ENCODE measurements at places on chromosomes 4 and X. TPM values are rescaled to one million over a fixed set of nuclear protein-coding genes. Genes with fewer than 3 reads are reported as not detected.

FAT1 gene
- 0.73 TPM for total RNA-seq

- no peak for DNase-seq
Measured at GRCh38 chr4:185931986-185932385, 120.0 kb upstream of the SORBS2 start.

HAND2 gene
- not detected for total RNA-seq

DNA sequence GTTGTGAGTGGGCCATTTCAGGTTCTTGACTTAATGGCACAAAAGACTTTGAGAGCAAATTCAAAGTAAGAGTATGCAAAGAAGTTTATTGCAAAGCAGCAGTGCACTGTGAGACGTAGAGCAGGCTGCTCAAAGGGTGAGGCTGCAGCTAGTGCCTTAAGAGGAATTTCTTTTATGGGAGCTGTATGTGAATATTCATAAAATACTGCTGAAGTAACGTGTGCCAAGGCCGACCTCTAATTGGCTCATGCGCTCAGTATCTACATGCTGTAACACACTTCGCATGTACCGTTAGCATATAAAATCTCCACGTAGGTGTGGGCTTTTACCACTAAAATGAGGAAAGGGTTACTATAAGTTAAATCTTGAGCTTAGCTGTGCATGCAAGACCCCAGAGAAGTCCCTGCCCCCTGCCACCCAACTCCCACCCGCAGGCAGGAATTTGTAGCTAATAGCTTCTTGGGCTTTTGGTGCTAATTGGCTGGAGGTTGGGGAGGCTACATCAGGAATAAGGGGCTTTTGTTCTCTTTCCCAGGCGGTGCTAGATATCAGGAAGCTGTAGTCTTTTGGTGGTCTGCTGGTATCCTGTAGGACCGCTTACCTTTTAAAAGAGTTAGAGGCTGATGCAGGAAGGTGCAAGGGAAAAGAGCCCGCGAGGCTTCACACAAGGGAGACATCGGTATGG, 47.6 kb downstream of the FSTL5 start:
- no peak for DNase-seq

DNA sequence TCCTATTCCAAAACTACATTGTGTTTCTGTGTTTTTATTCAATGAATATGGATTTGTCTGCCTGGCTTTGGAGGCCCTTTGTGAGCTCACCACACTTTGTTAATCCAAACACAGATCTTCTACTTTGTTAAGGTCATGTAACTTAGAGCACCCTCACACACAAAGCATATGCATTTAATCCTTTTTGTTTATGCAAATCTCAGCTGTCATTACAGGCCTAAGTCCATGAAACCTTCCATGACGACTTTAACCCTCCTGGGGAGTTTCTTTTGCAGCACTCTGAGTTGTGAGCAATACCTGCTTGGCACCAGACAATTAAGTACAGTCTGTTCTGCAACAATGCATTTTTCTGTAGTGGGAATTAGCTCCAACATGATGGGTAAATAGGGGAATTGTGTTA, 14.9 kb downstream of the CCSER1 start:
- DNase-seq: no peak

TMEM144 gene
- total RNA-seq: not detected

GRCh38 chr4:62359441-62360155, 1159.5 kb downstream of the ADGRL3 start:
- no peak for DNase-seq

DNA sequence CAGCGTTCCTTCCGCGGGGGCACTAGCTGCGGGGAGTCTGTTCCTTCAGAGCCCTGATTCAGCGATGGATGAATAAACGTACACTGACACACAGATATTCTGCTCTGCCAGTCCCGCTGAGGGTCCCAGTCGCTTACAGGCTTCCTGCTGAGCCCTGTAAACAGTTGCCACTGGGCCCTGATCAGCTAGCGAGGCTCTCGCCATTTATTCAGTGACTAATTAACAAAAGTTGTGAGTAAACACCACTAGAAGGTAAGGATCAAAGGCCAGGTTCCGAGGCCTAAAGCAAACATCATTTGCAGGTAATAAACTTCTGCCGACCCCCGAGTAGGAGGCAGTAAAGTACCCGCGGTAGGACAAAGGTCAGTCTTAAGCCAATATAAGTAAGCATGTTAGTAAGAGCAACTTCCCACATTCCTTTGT, 442.6 kb upstream of the GALNT7 start:
- DNase-seq: no peak

- DNase-seq: no peak
Measured at GRCh38 chr4:188722911-188723310, 583.7 kb downstream of the TRIML1 start.

COL4A5 gene
- 0.33 TPM for total RNA-seq

DNA sequence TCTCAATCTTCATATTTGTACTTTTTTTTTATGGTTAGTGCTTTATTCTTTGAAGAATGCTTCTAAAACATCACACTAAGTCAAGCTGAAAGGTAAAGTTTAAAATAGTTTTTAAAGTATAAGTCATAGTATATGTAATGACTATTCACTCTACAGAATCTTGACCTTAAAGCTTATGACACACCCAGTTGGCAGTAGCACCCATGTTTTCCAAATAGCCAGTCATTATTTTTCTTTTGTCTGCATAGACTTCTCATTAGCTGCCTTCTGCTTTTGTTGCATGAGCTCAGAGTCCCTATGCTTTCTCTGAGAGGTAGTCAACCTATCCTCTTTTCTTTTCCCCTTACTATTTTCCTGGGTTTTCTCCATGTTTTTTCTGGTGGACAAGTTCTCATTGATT, 231.5 kb downstream of the PCDH18 start:
- no peak for DNase-seq

RPS6KA6 gene
- 0.16 TPM for total RNA-seq

PRR32 gene
- not detected for total RNA-seq

- DNase-seq: no peak
Measured at GRCh38 chrX:17033225-17033624, 86.8 kb downstream of the REPS2 start.

BST1 gene
- total RNA-seq: 0.41 TPM

DNA sequence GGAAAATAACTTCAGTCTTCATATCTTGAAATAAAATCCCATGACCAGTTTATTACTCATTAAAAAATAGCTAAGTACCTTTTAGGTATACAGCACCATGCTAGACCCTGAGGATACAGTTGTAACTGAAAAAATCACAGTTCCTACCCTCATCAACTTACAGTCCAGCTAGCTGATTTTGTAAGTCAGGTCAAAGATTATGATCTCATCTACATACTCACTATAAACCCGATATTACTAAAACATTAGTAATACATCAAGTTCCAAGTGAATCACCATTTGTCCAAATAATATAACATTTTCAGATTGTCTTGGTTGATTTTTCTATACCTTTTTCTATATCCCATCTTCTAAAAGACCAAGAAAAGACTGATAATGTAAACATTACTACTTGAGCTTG, 333.9 kb downstream of the INPP4B start:
- no peak for DNase-seq

GRCh38 chr4:140642674-140643437, 74.1 kb upstream of the UCP1 start:
- DNase-seq: no peak

DNA sequence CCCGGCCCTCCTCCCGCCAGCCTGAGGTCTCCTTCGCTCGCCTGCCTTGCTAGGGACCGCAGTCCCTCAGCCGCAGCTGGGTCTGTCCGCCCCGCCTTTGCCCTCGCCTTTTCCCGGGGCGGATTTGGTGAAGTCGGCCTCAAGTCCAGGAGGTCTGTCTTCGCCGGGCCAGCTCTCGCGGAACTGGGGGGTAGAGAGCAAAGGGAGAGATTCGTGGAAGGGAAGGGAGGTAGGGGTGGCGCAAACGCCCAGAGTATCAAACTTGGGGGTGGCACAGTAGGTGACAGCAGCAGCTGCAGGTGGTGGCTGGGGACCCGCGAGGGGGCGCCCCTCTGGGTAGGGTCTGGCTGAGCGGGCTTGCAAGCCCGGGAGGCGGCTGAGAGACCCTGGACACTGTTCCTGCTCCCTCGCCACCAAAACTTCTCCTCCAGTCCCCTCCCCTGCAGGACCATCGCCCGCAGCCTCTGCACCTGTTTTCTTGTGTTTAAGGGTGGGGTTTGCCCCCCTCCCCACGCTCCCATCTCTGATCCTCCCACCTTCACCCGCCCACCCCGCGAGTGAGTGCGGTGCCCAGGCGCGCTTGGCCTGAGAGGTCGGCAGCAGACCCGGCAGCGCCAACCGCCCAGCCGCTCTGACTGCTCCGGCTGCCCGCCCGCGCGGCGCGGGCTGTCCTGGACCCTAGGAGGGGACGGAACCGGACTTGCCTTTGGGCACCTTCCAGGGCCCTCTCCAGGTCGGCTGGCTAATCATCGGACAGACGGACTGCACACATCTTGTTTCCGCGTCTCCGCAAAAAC, at the start of gene NPY2R:
Gene NPY2R, plus strand, starts transcription at position 379 of the 797 bp plus-strand sequence. CDS start 5,304 bp downstream, outside the sequence.
- no peak for DNase-seq

FDCSP gene
- total RNA-seq: not detected

DNA sequence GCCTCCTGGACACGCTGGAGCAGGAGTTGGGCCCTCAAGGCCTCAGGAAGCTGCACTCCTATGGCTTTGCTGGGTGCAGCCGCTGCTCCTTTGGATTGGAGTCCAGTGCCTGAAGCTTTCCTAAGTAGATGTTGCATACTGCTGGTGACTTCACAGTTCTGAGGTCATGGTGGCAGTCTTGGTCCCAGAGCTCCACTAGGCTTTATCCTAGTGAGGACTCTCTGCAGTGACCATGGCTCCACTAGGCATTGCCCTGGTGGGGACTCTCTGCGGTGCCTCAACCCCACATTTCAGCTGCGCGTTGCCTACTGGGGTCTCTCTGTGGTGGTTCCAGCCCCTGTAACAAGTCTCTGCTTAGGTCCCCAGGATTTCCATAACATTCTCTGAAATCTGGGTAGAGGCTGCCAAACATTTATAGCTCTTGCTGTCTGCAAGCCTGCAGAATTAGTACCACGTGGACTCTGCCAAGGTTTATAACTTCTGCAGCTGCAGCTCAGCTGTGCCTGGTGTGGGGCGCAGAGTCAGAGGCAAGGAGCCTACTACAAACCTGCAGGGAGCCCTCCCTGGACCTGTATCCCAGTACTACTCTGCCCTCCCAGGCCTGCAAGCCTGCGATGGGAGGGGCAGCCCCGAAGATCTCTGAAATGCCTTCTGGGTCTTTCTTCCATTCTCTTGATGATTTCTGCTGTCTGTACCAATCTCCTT, 46.0 kb upstream of the NFKB1 start:
- no peak for DNase-seq

GRCh38 chr4:7276515-7276914, 84.2 kb downstream of the SORCS2 start:
- DNase-seq: no peak

DNA sequence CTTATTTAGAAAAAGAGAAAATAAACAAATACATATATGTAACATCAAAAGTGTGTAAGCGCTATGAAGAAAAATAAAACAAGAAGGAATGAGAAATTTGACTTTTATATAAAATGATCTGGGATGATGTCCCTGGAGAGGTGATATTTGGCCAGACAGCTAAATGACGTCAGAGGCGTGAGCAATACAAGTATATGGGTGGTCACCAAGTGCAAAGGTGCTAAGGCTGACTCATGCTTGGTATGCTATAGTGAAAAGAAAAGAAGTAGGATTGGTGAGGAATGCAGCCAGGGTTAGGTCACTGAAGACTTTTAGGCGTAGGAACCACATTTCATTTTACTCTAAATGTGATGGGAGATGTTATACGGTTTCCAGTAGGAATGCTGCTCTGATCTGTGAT, 1049.1 kb upstream of the TENM3 start:
- no peak for DNase-seq

DNA sequence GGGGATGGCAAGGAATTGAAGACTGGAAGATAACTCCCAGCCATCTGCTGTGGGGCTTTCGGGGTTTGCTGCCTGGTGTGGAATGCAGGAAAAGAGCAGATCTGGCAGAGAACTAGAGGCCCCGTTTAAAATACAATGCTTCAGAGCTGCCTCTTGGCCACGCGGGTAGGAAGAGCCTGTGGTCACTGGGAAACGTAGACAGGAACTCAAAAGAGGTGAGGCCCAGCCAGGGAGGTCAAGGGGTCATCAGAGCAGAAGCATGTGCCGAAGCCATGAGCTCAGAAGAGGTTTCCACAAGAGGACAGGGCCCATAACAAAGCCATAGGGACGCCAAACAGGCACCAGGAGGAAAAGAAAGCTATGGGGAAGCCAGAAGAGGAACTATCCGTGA, 14.5 kb upstream of the STS start:
- DNase-seq: no peak

- no peak for DNase-seq
Measured at GRCh38 chrX:40448793-40449192, 132.0 kb upstream of the ATP6AP2 start.

GRCh38 chr4:77449171-77449570, 156.4 kb upstream of the CXCL13 start:
- DNase-seq: no peak

FAM241A gene
- total RNA-seq: 12.5 TPM

GRCh38 chr4:95249426-95250021, 299.2 kb downstream of the UNC5C start:
- DNase-seq: no peak

MAGEC1 gene
- not detected for total RNA-seq

DDIT4L gene
- total RNA-seq: not detected

Data from activated T-cell treated with anti-CD3 and anti-CD28 coated beads, Interleukin-2, amount 50 U/mL, for 4 hours (primary cell).